NB4 (cell line): ENCODE measurements at places on chromosomes 5 and 9.

DNA sequence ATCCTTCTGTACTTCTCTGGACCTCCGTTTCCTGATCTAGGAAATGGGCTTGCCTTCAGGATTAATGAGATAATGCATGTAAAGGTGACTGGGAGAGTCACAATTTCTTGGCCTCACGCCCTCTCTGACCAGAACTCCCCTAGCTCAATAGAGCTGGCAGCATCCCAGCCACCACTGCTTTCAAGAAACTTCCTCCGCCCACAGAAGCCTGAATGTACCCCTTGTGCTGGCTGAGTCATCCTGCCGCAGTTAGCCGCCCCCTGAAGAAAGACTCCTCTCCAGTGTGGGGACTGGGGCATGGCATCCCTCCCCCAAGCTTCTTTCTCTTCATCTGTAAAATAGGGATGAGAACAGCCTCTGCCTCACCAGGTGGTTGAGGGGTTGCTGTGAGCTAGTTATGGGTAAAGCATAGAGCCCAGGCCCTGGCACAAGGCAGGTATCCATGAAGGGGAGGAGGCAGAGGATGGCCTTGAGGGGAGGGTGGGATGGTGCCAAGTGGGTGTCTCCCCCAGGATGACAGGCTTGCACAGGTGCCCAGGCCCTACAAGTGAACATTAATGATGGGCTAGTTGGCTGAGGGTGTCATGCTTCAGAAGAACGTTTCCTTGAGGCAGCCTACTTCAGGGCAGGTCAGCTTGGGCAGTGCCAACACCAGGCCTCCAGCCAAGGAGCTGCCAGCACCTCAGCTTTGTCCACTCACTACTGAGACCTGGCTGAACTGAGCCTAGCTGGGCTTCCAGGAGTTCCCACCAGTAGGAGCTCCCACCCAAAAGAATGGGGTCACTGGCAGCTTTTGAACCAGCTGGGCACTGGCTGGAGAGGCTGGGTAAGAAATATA lies 3.4 kb downstream of the PDLIM4 start:
- peak; percentile 73 for DNase-seq

- DNase-seq, result no peak
Observed at GRCh38 chr9:23622396-23622795, 203.6 kb downstream of the ELAVL2 start.

- DNase-seq, result no peak
Observed at GRCh38 chr5:77311214-77311571, 100.7 kb downstream of the PDE8B start.

- DNase-seq, result no peak
Observed at GRCh38 chr9:37378613-37379004, 43.9 kb upstream of the GRHPR start.

GRCh38 chr9:93086447-93087224 lies 9.4 kb upstream of the CARD19 start:
- no peak for DNase-seq

- DNase-seq, result no peak
Observed at GRCh38 chr5:134798468-134798867, 39.9 kb downstream of the DDX46 start.

DNA sequence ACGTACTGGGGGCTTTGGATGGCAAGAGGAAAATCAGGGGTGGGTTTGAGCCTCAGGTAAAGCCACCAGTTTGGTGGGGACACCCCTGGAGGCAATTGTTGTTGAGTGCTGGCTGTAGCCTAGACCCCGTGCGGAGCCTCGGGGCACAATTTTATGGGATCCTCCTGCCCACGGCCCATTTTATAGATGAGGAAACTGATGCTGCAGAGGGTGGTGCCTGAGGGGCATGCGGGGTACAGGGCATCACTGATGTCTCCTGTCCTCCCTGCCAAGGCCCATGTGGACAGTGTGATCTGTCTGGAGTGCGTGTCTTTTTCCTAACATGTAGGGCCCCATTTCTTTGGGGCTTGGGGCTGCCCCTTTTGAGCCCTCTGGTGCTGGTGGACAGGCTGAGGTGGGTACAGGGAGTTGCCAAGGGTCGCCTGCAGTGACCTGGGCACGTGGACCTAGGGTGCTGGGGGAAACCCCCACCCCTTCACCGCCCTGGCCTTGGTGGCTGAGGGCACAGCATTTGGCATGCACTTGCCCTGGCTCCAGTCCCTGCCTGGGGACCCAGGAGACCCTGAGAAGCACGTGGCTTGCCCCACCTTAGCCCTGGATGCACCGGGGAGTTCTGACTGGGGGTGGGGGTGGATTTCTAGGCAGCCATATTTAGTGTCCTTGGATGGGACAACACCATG lies 22.1 kb downstream of the WNK2 start:
- DNase-seq, result no peak

DNA sequence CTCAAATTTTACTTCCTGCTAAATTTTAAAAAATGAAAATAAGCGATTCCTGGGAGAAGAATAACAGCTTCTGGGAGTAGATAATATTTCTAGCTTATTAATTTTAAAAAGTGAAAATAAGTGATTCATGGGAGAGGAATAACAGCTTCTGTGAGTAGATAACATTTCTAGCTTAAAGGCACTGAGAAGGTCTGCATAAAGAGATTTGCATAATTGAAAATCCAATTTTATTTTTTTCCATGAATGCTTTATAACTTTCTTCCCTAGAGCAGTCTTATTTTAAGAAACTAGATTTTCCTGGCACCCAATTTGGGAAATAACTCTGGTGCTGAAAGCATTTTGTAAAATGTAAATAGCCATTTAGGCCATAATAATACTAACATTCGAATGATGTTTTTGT lies 65.9 kb upstream of the ASTN2 start:
- no peak for DNase-seq

- no peak for DNase-seq
Observed at GRCh38 chr9:86020731-86021130, 78.6 kb downstream of the GOLM1 start.

DNA sequence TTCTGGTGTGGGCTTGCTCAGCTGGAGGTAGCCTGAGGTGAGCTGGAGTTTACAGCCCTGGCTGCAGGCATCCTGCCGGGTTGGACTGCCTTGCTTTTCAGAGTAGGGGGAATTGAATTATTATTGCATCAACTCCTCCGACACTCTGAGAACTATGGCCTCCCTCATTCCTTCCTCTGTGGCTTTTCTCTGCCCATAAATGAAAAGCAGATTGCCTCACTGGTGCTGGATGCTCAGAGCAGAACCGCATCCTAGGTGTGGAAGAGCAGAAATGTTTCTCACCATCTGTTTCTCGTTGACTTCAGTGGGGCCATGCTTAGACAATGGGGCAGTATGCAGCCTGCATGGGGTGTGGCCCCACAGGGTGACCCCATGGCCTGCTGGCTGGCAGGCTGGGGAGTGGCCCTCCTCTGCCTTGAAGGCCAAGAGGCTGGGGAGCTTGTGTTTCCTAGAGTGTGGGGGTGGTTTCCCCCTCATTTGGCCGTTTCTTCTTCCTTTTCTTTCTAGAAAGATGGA lies 27.3 kb upstream of the TGFBI start:
- DNase-seq, result peak; percentile 85

GRCh38 chr9:98930792-98931191 lies 12.9 kb upstream of the COL15A1 start:
- no peak for DNase-seq

- no peak for DNase-seq
Observed at GRCh38 chr9:126615791-126616447, 2.2 kb downstream of the LMX1B start.

DNA sequence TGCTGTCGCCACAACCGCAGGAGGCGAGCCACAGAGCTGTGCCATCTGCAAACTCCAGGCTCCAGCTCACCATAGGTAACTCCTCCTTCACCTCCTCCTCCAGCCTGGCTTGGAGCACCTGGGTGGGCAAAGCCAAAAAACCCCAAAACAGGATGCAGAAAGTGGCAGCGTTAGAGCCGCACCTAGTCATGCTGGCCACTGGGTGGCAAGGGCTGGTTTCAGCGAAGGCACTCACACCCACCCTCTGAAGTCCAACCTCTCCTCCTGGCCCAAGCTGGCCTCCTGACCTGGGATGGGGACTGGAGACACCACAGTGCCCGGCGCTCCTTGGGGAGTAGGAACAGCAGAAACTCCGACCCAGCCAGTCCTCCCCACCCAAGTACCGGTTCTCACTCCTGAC lies 28.7 kb upstream of the ZNF354B start:
- DNase-seq, result no peak

DNA sequence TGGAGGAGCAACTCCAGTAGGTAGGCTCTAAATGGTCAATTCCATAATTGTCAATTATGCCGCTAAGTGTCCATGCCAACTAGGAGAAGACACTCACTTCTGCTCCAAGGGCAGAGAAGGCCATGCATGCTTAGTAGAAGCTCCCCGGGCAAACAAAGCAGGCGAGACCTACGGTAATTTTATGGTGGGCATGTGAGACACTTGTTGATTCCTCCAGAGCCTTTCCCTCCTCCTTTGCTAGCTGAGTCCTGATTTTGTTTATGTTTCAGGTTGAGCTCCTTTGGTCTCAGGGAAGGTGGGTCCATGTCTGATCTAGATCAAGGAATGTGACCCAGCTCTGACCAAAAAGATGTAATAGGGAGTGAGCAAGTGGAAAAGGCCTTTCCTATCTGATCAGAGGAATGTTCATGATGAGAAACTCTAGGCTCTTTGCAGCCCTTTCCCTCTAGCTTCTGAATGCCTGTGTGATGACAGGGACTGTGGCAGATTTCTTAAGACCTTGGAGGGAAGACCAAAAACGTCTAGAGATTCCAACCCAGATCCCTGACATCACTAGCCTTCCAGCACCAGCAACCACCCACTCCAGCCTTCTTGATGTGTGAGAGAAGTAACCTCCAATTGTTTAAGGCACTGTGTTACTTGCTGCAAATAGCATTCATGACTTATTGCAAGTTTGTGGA lies 7.7 kb upstream of the CPEB4 start:
- no peak for DNase-seq

DNA sequence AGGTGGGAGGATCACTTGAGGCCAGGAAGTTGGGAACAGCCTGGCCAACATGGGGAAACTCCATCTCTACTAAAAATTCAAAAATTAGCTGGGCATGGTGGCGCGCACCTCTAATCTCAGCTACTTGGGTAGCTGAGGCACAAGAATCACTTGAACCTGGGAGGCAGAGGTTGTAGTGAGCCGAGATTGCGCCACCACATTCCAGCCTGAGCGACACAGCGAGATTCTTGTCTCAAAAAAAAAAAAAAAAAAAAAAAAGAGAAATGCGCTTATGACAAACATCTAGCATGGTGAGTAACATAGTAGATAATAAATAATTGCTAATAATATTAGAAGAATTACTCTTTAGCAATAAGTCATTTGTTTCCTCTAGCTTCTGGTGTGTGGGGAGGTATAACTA lies 25.9 kb downstream of the RUSC2 start:
- DNase-seq, result no peak

DNA sequence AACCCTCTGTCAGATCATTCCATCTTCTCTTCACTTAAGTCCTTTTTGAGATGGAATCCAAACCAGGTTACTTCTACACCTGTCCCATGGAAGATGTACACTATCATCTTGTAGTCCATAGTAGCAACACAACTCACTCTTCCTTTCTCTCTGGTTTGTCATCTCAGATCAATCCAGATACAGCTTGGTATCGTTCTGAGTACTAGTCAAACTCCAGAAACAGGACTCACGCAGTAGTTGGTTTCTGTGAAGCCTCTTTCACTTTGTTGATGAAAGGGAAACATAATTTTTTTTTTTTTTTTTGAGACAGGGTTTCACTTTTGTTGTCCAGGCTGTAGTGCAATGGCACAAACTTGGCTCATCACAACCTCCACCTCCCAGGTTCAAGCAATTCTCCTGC lies 484.0 kb downstream of the PRDM9 start:
- no peak for DNase-seq

- DNase-seq, result no peak
Observed at GRCh38 chr9:9612755-9613154, 1000.0 kb downstream of the PTPRD start.

DNA sequence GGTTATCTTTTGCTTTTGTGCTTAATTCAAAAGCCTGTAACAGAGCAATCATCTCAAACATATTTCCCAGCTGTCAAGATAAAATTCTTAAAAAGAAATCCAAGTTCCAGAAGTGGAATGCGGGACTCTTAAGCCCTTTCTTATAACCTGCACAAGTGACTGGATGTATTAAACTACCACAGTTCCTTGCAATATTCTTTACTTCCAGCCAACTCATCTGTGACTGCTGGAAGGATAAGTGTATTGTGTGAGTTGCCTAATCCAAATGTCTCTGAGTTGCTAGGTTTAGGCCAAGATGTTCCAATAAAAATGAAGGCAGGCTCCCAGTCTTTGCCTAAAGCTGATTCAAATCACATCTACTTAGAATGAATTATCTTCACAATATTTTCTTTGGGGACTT lies 159.2 kb upstream of the SLC24A2 start:
- DNase-seq, result no peak

GRCh38 chr9:92187989-92188714 lies 72.9 kb upstream of the SPTLC1 start:
- no peak for DNase-seq

GRCh38 chr9:113887436-113887835 lies 11.3 kb downstream of the ZNF618 start:
- DNase-seq, result no peak

DNA sequence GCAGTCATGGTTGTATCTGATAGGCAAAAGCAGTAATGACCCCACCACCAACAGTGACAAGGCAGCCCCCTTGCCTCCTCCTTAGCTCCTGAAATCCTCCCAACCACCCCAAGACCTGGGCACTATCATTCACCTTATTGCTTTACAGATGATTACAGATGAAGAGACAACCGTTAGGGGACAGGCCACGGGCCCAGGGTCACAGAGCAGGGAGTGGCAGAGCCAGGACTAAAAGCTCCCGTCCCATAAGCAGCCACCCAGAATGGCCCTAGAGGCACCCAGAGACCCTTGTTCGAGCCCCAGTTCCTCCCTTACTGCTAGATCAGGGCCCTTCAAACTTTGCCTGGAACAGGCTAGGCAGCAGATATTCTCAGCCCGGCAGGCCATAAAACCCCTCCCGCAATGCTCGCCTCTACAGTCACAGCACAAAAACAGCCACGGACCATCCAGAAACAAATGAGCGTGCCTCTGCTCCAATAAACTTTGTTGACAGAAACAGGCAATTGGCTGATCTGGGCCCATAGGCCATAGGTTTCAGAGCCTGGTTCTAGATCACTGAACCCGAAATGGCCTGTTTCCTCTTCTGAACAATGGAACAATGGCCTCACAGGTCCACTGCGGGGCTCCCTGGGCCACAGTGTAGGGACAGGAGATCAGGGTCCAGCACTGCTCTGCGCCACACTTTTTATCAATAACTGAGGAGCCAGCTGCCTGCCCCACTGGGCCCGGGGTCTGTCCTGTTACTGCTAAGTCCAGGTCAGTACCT lies 67.0 kb downstream of the LRSAM1 start:
- DNase-seq, result no peak

- no peak for DNase-seq
Observed at GRCh38 chr5:68066277-68066955, 149.1 kb upstream of the PIK3R1 start.
